ENCODE measurements at places on chromosomes 7 and 10.

DNA sequence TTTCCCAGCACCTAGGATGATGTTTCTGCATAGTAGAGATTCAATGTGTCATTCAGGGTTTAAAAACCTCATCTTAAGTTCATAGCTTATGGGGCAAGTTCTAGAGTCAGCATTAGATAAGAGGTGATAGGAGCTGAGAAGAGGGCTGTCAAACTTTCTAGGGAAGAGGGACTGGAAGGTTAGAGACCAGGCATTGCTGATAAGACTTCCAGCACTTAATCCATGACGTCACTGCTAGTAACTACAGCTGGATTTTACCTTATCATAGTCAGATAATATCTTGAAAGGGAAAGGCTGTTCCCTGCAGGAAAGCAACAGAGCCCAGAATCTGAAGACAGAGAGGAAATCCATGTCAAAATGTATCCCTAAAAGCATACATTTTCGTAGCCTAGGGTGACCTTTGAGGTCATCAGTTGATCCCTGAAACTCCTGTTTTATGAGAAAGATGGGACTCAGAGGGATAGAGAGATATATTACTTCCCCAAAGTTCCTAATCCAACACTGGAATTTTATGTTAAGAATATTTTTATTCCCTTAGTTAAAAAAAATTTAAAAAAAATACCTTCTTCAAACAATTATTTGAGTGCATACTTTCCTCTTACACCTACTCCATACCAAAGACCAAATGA lies 3.3 kb upstream of the CPED1 start:
- DNase-seq = no peak

DNA sequence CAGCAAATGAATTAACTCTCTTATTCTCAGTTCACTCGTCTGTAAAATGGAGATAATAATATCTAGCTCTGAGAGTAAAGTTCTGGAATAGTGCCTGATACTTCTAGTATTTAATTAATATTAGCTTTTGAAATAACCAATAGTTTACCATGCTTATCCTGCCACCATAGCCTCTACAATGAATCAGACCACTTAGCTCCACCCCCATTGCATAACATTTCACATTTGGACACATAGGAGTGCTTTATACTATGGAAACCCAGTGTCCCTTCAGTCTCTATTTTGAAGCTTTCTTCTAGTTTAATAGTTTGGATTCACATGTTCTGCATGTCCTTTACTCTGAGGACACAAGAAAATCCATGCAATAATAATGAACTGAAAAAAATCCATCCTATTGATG lies 427.3 kb upstream of the C7orf33 start:
- no peak for DNase-seq

DNA sequence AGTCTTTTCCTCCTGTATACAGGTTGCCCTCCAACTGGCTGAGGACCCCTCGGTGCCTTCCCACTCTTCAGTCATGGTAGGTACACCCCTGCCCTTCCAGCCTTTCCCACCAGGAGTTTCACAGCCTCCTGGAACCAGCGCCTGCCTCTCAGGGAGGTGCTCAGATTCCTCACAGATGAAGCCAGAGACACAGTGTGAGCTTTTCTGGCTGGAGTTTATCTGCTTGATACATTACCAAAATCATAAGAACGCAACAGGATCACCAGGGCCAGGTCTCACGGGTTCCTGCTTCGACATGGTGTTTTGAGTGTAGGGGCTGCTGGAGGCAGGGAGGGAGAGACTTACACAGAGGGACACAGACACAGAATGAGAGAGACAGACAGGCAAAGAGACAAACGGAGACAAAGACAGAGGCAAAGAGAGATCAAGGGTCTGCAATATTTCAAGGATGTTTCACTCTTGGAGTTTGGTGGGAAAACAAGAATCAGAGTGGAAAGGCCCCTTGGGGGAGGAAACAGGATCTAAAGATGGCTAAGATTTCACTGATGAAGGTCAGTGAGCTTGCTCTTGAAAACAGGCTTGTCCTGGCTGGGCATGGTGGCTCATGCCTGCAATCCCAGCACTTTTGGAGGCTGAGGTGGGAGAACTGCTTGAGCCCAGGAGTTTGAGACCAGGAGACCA lies 6.5 kb upstream of the INMT start:
- no peak for DNase-seq

DNA sequence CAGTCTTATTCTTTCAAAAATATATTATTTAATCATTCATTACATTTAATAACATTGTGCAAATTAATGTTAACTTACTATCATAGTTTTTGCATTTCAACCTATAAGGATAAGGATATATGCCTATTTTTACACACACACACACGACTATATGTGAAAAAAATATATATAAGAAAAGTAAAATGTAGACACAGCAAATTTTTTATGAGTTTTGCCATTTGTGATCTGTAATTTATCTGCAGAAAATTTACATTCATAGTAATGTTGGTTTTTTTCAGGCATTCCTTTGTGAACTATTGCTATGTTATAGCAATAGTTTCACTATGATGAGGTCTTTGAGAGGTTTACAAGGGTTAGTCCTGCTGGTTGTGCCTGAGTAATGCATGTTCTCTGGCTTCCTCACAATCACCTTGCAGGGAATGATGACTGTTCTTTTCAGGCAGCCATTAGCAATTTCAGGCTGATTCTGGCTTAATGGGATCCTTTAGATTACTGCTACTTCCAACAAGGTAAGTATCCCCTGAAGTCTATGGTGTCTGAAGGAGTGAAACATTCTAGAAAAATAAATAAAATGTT lies 183.7 kb upstream of the CDK1 start:
- no peak for DNase-seq

GRCh38 chr10:44263771-44264170 lies 121.1 kb downstream of the CXCL12 start:
- no peak for DNase-seq

GRCh38 chr7:97858221-97858620 lies 14.0 kb downstream of the ASNS start:
- DNase-seq = no peak

DNA sequence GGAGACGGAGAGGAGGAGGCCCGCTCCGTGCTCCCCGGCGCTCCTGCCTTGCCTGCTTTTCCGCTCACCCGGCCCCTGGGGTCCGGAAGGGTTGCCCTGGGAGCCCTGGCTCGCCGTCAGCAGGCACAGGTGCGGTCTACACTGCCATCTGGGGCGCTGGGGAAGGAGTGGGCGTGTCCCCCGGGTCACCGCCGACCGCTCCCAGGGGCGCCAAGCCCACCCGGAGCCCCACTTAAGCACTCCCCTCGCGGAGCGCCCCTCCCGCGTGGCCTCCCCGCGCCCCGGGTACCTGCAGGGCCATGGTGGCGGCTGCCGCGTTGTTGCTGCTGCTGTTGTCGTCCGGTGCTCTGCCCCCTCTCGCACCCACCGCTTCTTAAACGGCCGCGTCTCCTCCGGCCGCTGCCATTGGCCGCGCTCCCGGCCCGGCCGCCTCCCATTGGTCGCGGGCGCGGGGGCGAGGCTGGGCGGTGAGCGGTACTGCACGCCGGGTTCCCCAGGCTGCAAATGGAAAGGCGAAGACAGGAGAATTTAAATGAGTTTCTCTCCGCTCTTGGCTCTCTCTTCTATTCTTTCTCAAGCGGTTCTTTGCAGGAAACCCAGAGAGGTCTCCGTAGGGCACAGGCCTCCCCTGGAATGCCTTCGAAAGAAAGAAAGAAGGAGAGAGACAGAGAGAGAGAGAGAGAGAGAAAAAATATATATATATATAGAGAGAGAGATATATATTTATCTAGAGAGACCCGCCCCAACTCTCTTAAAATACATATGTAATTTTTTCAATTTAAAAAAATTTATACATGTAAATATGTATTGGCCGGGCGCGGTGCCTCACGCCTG lies at the start of gene ACBD7:
TSS of gene ACBD7 (minus strand) at position 349 of the 834 bp plus-strand sequence. CDS start at position 301, 48 bp downstream.
- peak; percentile 15 for DNase-seq

GRCh38 chr7:98810153-98810802 lies 59.5 kb downstream of the TMEM130 start:
- no peak for DNase-seq

DNA sequence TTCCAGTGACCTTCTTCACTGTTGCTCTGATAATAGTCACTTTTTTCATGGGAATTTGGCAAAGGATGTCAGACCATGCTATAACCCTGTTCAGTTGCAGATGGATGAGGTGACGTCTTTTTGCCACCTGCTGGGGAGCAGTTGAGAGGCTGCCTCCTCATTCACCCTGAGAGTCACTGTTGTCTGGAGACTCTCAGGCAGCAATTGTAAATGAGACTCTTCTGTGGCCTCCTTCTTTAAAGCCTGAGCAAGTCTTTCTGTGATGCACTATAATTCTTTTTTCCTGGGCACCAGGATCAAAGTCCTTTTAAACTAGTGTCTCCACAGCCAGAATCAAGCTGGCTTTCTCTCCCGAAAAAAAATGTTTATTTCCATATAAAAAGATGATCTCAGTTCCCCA lies 345.1 kb downstream of the ARL4A start:
- DNase-seq = no peak

DNA sequence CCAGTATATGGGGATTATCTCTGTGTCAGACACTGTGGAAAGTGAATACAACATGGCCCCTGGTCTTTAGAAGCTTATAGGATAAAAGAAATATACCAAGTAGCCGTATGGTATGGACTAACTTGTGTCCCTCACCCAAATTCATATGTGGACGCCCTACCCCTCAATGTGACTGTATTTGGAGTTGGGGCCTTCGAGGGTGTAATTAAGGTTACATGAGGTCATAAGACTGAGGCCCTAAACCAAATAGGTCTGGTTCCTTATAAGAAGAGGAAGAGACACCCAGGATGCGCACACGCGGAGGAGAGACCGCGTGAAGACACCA lies 36.3 kb downstream of the ASB13 start:
- DNase-seq = no peak

DNA sequence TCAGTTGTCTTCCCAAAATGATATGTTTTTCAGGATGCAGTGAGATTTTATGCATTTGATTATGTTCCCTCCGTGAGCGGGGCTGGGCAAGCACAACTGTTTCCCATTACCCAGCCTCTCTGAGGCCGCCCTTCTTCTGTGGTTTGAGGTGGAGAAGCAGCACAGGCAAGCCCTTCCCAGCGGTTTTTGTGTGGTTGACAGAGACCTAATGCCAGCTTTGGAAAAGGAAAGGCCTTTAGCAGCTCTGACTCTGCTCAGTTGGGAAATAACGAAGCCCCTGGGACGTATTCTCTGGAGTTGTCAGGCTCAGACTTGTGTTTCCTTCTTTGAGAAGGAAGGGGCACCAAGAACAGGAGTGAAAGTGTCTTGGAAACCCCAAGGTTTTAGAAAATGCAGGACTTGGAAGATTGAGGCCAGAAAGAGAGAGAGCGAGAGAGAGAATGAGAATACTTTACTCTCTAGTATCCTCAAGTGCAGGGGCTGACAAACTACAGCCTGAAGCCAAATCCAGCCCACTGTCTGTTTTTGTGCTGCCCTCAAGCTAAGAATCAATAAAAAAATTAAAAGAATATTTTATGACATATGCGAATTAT lies 20.6 kb upstream of the PDCD4 start:
- no peak for DNase-seq

DNA sequence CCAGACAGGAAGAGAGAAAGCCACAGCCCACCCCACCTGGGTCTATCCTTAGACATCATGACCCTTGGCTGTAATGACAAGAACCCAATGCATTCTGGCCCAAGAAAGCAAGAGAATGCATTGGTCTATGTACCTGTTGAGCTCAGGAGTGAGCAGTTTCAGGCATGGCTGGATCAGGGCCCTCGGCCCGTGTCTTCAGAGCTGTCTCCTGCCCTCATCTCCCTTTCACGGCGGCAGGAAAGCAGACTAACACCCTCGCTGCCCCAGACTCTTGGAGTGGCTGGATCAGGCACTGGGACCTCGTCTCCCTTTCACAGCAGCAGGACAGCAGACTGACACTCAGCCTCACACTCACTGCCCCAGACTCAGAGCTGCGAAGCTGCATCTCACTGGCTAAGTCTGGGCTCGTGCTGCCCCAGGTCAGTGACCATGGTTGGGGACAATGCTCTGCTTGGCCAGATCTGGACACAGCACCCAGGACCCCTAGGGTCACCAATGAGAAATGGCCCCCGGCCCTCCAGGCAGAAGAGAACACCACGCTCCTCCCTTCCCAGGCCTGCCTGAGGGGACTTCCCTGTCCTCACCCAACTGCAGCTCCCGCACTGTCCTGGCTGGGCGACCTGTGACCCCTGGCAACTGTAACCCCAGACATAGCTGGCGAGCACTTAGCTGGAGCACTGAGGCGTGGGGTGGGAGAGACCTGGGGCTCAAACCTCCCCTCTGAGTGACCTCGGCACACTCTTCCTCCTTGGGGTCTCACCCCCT lies 12.9 kb upstream of the PDGFA start:
- DNase-seq = no peak

DNA sequence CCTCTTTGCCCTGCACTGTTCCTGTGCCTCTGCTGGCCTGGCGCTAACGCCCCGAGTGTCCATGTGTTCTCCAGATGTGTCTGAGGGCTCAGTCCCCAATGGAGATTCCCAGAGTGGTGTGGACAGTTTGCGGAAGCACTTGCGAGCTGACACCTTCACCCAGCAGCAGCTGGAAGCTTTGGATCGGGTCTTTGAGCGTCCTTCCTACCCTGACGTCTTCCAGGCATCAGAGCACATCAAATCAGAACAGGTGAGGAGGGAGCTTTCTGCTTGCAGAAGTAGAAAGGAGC lies 60.9 kb downstream of the PAX2 start:
- DNase-seq = no peak

DNA sequence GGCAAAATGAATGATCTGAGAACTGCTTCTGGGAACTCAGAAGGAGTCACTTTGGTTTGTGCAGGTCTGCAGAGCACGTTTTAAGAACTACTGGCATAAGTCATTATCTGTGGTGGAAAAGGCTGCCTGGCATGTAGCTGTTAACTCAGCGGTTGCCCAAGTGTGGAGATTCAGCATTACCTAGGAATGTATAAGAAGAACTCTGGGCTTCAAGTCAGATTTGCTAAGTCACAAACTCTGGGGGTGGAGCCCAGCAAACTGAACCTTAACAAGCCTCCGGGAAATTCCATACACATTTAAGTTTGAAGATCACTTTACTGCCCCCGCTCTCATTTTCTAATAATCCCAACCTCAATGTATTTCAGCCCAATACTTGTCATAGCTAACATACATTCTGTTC lies 31.1 kb downstream of the PLXDC2 start:
- DNase-seq = no peak

- DNase-seq = no peak
These were observed 666 bp downstream of the TMEM139 start for GRCh38 chr7:143285470-143285778.

DNA sequence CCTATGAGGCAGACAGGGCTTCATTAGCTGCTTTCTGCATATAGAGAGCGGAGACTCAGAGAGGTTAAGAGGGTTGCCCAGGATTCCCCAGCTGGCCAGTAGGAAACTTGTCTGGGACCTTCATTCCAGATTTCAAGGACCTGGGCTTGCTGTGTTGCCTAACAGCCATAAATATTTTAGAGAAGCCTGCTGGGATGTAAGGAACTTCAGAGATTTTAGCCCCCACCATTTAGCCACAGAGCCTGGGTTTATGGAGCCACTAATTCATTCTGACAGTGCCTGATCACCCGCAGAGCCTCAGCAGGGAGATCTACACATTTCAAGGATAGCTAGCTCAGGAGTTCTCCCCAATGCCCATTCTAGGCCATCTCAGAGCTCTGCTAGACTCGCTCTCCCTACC lies 56.6 kb upstream of the TRUB1 start:
- no peak for DNase-seq

Measured in C1 segment of cervical spinal cord (tissue), 14 donors.